ENCODE measurements at places on chromosomes 3 and 15. TPM values are rescaled to one million over a fixed set of nuclear protein-coding genes. Genes with fewer than 3 reads are reported as not detected.

- peak overlapping the region; percentile 44 for H3K4me3 ChIP-seq
- H3K36me3 ChIP-seq = peaks cover 92% of the 10 kb centered on the region
- H3K4me1 ChIP-seq = peaks cover 37% of the 10 kb centered on the region
- DNase-seq = peak; percentile 47
Measured at GRCh38 chr3:124837730-124838186, 49.4 kb downstream of the ITGB5 start.

DNA sequence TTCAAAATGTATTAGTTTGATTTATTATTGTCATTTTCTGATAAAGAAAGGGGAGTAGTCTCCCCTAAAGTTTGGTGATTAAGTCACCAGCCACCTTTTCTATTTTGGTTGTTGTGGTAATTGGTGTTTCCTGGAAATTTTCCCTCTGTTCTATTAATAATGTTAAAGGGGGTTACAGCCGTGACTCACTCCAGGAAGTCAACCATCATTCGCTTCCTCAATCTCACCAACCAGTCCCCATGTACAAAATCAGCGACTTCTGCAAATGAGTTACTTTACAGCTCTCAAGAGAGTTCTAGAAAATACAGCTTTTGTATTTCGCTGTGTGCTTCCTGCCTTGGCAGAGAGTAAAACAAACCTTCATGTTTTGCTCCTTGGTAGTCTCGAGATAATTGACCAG lies 285.1 kb downstream of the LPP start:
- H3K27ac ChIP-seq = no peak overlapping the region
- H3K36me3 ChIP-seq = peaks cover 25% of the 10 kb centered on the region
- no peak overlapping the region for H3K4me3 ChIP-seq
- H3K4me1 ChIP-seq = no peaks in the 10 kb centered on the region

GRCh38 chr15:80105193-80105592 lies 45.7 kb downstream of the ZFAND6 start:
- peaks cover 4% of the 10 kb centered on the region for H3K36me3 ChIP-seq
- no peak overlapping the region for H3K4me3 ChIP-seq
- H3K4me1 ChIP-seq = peaks cover 7% of the 10 kb centered on the region
- no peaks in the 10 kb centered on the region for H3K27me3 ChIP-seq
- H3K27ac ChIP-seq = no peak overlapping the region
- no peak for DNase-seq

DNA sequence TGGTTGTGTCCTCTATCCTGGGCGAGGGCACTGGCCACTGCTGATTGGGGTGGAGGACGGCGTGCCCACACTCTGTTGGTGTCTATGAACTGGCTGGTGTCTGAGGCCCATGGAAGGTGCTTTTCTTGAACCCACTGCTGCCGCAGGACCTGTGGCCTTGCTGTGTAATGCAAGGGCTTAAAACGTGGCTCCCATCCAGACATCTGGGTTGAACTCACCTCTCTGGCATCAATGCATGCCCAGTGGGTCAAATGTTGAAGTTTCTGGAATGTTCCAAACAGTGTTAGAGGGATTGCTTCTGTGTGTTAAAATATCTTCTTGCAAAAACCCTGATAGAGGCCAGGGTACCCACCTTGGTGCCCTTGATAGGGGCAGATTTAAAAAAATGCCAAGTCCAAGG lies 42.6 kb downstream of the FAM3D start:
- peaks cover 11% of the 10 kb centered on the region for H3K27me3 ChIP-seq
- H3K4me1 ChIP-seq = no peaks in the 10 kb centered on the region
- no peak for DNase-seq
- no peaks in the 10 kb centered on the region for H3K36me3 ChIP-seq
- no peak overlapping the region for H3K27ac ChIP-seq
- no peak overlapping the region for H3K4me3 ChIP-seq

DNA sequence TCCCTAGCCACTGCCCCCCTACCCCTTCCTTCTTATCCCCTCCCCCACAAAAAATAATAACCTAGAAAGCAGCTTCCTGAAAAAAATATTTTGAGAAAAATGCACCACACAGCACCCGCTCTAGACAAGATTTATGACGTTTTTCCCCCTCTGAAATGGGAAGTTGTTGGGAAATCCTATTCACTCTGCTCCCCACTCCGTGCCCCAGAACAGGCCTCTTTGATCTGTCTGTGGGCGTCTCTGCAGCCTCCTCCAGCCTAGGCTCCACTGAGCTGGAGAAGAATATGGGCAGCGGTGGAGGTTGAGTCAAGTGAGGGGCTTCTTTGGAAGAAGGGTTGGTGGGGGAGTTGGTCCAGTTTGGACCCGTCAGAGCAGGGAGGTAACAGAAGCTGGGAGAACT lies 28.5 kb upstream of the POLG start:
- no peaks in the 10 kb centered on the region for H3K4me1 ChIP-seq
- H3K4me3 ChIP-seq = no peak overlapping the region
- H3K27me3 ChIP-seq = peaks cover 100% of the 10 kb centered on the region
- no peak for DNase-seq

The RTP1 gene
- 1.4 TPM for total RNA-seq

The SCAANT1 gene
- not detected for total RNA-seq

GRCh38 chr15:66411190-66411589 lies 24.5 kb downstream of the MAP2K1 start:
- no peak for DNase-seq
- H3K27ac ChIP-seq = no peak overlapping the region
- peaks cover 36% of the 10 kb centered on the region for H3K36me3 ChIP-seq
- H3K4me3 ChIP-seq = peak overlapping the region; percentile 34
- peaks cover 29% of the 10 kb centered on the region for H3K4me1 ChIP-seq

The KBTBD13 gene
- not detected for total RNA-seq

GRCh38 chr15:62568702-62569101 lies 403.6 kb upstream of the C2CD4B start:
- DNase-seq = no peak
- no peak overlapping the region for H3K4me3 ChIP-seq
- H3K27ac ChIP-seq = no peak overlapping the region
- no peaks in the 10 kb centered on the region for H3K27me3 ChIP-seq
- H3K36me3 ChIP-seq = peaks cover 7% of the 10 kb centered on the region

The XYLB gene
- total RNA-seq = 4.7 TPM

DNA sequence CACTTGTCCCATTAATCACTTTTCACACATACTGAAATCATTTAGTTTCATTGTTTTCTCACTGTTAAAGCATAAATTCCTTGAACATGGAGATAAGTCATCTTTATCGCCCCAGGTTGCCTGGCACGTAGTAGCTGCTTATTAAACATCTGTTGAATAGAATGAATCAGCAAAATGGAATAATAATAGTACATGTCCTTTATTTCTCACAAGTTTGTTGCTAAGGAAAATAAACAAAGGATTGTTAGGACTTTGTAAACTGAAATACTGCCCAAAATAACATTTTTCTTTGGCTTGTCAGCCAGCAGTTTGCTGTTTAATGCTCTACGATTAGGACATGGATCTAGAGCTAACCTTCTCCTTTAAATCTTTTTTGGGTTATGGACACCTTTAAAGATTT lies 17.9 kb downstream of the SLC35A5 start:
- H3K27me3 ChIP-seq = no peaks in the 10 kb centered on the region
- no peaks in the 10 kb centered on the region for H3K4me1 ChIP-seq
- no peak for DNase-seq
- H3K36me3 ChIP-seq = peaks cover 52% of the 10 kb centered on the region
- H3K4me3 ChIP-seq = no peak overlapping the region

- H3K36me3 ChIP-seq = peaks cover 75% of the 10 kb centered on the region
- H3K4me3 ChIP-seq = no peak overlapping the region
- H3K27me3 ChIP-seq = no peaks in the 10 kb centered on the region
- DNase-seq = no peak
Measured at GRCh38 chr3:45406772-45407171, 18.4 kb downstream of the LARS2 start.

The POC1A gene
- total RNA-seq = 20.1 TPM

The MYRIP gene
- total RNA-seq = 4.6 TPM

DNA sequence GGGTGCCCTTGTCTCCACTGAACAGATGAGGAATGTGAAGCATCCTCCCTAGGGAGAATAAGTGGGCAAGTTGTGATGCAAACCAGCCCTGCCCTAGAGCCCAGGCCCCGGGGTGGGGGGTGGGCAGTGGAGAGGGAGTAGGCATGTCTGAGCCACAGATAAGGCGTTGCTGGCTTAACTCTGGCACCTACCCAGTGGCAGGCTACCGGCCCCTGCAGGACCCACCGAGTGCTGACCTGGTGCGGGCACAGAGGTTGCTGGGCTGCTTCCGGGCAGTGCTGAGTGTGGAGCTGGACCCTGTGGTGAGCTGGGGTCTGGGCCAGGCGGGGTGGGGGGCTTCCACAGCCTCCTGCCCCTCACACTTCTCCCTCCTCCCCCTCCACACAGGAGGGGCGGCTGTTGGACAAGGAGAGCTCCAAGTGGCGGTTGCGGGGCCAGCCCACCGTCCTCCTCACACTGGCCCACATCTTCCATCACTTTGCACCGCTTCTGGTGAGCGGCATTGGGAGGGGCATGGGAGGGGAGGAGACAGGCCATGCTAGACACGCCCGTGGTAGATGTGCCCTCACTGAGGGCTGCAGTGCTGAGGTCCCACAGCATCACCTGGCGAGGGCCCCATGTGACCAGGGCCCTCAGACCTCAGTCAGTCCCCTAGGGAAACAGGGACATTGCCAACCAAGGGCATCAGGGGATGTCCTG lies 10.1 kb downstream of the RNF123 start:
- H3K27ac ChIP-seq = no peak overlapping the region
- no peaks in the 10 kb centered on the region for H3K27me3 ChIP-seq
- no peaks in the 10 kb centered on the region for H3K4me1 ChIP-seq
- H3K36me3 ChIP-seq = peaks cover 3% of the 10 kb centered on the region
- H3K4me3 ChIP-seq = no peak overlapping the region
- DNase-seq = no peak

The GOLGA6B gene
- not detected for total RNA-seq

GRCh38 chr3:155504682-155505081 lies 211.2 kb upstream of the STRIT1 start:
- no peaks in the 10 kb centered on the region for H3K27me3 ChIP-seq
- H3K4me3 ChIP-seq = no peak overlapping the region
- no peaks in the 10 kb centered on the region for H3K36me3 ChIP-seq
- no peak overlapping the region for H3K27ac ChIP-seq

DNA sequence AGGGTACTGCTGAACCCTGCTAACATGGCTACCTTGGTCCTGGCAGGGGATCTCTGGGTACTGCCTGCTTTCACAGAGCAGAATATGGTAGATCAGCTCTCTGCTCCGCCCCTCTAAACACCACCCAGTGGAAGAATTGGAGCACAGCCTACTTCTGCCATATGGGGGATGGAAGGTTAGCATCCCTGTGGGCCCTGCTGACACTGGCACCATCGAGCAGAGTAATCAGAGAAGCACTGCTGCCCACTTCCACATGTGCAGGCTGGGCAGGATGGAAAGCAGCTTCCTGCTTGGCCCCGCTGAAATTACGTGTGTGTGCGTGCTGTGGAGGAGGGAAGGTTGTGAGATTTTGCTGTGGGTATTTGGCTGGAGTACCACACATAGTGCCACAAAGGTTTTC lies 24.8 kb downstream of the CCR1 start:
- DNase-seq = no peak
- no peak overlapping the region for H3K27ac ChIP-seq
- no peak overlapping the region for H3K4me3 ChIP-seq

The SQOR gene
- not detected for total RNA-seq

The EOMES gene
- 182 TPM for total RNA-seq

The DCLK3 gene
- total RNA-seq = 2.7 TPM

DNA sequence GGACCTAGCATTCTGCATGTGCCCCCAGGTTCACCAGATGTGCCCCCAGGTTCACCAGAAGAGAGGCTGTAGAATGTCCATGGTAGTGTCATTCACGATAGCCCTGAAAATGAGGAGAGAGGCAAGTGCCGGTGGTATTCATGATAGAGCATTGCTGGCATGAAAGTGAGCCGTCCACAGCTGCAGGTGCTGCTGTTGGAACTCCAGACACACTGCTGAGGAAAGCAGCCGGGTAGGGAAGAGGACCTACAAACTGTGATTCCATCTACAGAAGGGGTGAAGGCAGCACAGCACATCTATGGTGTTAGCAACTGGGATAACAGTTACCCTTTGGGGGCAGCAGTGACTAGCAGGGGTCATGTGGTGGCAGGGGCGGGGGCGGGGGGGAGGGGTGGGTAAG lies 125.0 kb upstream of the PLXNA1 start:
- no peak overlapping the region for H3K4me3 ChIP-seq
- no peak overlapping the region for H3K27ac ChIP-seq
- no peaks in the 10 kb centered on the region for H3K27me3 ChIP-seq
- no peak for DNase-seq
- no peaks in the 10 kb centered on the region for H3K36me3 ChIP-seq

DNA sequence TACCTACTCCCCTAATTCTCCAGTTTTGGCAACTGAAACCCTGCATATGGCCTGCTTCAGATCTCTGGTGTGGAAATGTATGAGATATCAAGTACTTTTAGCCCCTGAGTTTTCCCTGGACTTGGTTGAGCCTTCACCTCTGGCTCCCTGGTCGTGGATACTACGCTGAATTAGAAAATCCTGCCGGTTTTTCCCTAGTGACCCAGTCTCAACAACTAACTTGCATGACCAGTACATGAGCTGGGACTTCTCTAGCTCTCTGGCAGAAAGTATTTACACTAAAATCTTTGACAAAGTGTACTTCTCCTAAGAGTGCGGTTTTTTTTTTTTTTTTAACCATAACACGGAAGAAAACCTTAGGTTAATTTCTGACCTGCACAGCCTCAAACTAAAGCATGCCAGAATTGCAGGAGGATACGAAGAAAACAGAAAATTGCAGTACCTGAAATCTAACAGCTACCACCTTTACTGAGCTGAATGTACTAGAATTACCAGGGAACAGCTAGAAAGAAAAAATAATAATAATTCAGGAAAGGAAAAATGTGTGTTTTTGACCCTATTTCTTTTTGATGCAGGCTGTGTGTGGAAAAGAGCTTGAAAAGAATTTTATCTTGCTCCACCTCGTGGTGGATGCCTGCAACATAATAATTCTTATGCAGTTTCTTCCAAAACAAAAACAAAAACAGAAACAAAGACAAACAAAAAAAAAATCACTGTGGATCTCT lies 165.6 kb downstream of the GMNC start:
- no peak overlapping the region for H3K27ac ChIP-seq
- no peak overlapping the region for H3K4me3 ChIP-seq
- no peak for DNase-seq
- no peaks in the 10 kb centered on the region for H3K36me3 ChIP-seq
- H3K4me1 ChIP-seq = no peaks in the 10 kb centered on the region
- H3K27me3 ChIP-seq = no peaks in the 10 kb centered on the region

All from endodermal cell (in vitro differentiated cells).